Skin of body (tissue), 3 donors: ENCODE measurements at places on chromosomes 5 and 9. TPM values are rescaled to one million over a fixed set of nuclear protein-coding genes. Genes with fewer than 3 reads are reported as not detected.

Gene NME5
- total RNA-seq = 1.3 TPM

Gene TEX53
- total RNA-seq = not detected

Gene TXNDC8
- not detected for total RNA-seq

Gene C9orf50
- total RNA-seq = not detected

Gene FAM221B
- total RNA-seq = not detected

Gene TAF11L5
- not detected for total RNA-seq

Gene CSF1R
- total RNA-seq = 21.2 TPM

Gene TAF1L
- under 0.01 TPM for total RNA-seq

Gene AK1
- 47.1 TPM for total RNA-seq

Gene C5orf58
- total RNA-seq = not detected

Gene SMIM23
- total RNA-seq = not detected

Gene PCDHB16
- 2.5 TPM for total RNA-seq

Gene BNIP1
- 14.1 TPM for total RNA-seq

Gene AGXT2
- total RNA-seq = not detected

Gene SLC4A9
- not detected for total RNA-seq

Gene PDLIM4
- total RNA-seq = 20.6 TPM

Gene NUTM2G
- total RNA-seq = not detected

Gene CCNJL
- 3.2 TPM for total RNA-seq

Gene SNCAIP
- 12.5 TPM for total RNA-seq

Gene ARID3C
- total RNA-seq = not detected

Gene OR1Q1
- total RNA-seq = not detected

Gene UBE2R2
- total RNA-seq = 19.9 TPM

Gene DNAJC18
- total RNA-seq = 6.6 TPM

Gene ERP44
- 16.2 TPM for total RNA-seq

Gene HTR4
- not detected for total RNA-seq

Gene EGR1
- total RNA-seq = 47.6 TPM

Gene MXD3
- total RNA-seq = 9.7 TPM

Gene CDC37L1
- total RNA-seq = 17.4 TPM

Gene AIF1L
- 8.1 TPM for total RNA-seq

Gene PPP3R2
- total RNA-seq = not detected

Gene SMAD5
- 68.0 TPM for total RNA-seq

Gene C9orf153
- total RNA-seq = 0.79 TPM

Gene PRDM9
- total RNA-seq = not detected

Gene NRARP
- 9.9 TPM for total RNA-seq

Gene SLC45A2
- 0.39 TPM for total RNA-seq

Gene EPB41L4A
- total RNA-seq = 9.8 TPM

Gene PCDHAC1
- 0.69 TPM for total RNA-seq

Gene OR2Y1
- total RNA-seq = not detected

Gene SLC6A7
- total RNA-seq = not detected
